ENCODE measurements at places on chromosomes 6 and 20.

DNA sequence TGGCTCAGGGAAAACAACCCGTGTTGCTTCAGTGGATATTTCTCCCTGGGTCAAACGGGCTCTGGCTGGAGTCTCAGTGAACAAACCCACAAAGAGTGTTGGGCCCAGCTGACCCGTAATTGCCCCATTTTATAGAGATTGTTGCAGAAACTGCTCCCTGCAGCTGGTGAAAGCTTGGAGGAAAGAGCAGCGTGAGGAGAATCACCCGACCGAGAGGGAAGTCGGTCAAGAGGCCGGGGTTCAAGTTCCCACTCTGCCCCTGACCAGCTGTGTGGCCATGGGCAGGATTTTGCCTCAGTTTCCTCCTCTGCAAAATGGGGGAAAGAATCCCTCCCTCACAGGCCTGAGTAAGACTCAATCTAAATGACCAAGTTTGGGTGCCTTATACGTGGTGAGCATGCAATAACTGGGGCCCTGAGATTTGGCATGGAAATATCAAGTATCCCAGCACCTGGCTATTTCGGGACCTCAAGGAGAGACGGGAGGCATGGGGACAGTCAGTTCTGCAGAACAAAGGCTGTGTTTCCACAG is 1.7 kb upstream of the TGM2 start:
- no peak for DNase-seq

GRCh38 chr6:136326038-136326553 is 36.5 kb upstream of the BCLAF1 start:
- no peak for DNase-seq

GRCh38 chr6:95587989-95588388 is 10.7 kb downstream of the MANEA start:
- DNase-seq, result no peak

- DNase-seq, result no peak
These were observed 5.1 kb downstream of the BLOC1S5 start for GRCh38 chr6:8059129-8059528.

DNA sequence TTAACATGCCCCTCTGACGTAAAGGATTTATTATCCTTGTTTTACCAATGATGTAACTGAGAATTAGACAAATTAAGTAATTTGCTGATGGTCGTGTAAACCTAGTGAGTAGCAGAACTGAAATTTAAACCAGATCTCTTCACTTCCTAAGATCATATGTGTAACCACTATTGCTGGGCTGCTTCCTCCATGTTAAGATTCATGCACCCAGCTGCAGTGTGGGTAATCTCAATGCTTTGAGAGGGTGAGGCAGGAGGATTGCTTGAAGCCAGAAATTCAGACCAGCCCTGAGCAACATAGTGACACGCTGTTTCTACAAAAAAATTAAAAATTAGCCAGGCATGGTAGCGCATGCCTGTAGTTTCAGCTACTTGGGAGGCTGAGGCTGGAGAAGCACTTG is 97.9 kb downstream of the L3MBTL3 start:
- DNase-seq, result no peak

GRCh38 chr20:10531848-10532247 is 96.7 kb downstream of the SLX4IP start:
- no peak for DNase-seq

DNA sequence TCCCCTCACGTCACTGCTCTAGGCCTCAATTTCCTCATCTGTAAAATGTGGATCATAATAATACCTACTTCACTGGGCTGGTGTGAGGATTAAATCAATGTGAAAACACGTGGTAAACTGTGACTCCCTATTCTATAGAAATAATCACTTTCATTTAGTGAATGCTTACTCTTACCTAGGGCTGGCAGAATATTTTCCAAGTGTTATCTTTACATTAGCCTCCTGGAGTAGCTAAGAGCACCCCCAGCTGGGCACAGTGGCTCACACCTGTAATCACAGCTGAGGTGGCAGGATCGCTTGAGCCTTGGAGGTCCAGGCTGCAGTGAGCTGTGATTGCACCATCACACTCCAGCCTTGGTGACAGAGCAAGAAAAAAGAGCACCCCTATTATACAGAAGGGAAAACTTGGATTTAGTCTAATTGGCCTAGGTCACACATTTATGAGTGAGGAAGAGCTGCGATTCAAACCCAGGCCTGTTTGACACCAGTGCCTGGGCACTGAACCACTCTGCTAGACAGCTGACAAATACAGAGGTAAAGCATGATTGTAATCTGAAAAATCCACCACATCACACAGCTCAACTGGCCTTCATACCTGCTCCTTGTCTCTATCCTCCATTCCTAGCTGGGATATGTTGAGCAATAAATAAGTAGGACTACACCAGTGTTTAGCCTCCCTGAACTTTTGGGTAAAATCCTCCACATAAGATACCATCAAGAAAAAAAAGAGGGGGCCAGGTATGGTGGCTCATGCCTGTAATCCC is 1.4 kb upstream of the SNTA1 start:
- no peak for DNase-seq

DNA sequence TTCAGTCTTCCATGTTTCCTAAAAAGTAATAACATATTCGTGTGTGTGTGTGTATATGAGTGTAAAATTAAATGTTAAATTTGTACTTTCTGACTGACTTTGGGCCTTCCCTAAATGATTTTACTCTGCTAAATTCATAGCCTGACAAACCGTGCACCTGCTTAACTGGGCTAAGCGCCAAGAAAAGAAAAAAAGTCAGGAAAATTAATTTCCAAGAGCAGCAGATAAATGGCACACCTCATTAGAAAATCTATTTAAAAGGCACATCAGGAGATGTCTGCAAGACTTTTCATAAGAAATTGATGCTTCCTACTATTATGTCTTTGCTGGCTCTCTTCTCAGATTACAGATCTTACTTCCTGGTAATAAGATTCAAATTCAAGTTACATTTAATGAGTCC is 72.4 kb downstream of the TRDN start:
- DNase-seq, result no peak

DNA sequence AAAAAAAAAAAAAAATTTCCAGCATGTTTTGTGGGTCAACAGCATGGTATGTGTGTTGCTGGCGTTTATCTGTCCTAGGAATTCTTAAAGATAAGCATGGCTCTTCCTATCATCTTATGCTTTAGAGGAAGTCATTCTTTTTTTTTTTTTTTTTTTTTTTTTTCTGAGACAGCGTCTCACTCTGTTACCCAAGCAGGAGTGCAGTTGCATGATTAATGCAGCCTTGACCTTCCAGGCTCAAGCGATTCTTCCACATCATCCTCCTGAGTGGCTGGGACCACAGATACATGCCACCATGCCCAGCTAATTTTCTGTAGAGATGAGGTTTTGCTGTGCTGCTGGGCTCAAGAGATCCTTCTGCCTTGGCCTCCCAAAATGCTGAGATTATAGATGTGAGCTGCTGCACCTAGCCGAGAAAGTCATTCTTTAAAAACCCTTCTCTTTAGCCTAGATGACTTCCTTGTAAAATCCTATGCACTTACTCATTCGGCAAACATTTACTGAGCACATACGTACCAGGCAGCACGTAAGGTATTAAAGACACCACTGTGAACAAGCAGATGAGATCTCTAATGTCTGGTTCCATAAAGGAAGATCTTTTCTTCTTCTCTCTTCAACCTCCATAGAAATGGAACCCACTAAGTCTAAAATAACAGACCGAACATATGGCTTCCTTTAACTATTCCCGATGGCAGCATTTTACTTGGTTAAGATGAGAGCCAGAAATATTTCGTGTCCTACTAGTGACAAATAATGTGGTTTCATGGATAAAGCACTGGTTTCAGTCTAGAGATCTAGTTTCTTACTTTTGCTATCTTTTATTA is 122.4 kb downstream of the RIN2 start:
- no peak for DNase-seq

GRCh38 chr6:157227202-157228166 is 95.8 kb downstream of the TMEM242 start:
- no peak for DNase-seq

GRCh38 chr20:44768256-44768655 is 22.6 kb downstream of the KCNK15 start:
- no peak for DNase-seq

All from neural crest cell (in vitro differentiated cells).